ENCODE measurements at places on chromosomes 7 and 10. TPM values are rescaled to one million over a fixed set of nuclear protein-coding genes. Genes with fewer than 3 reads are reported as not detected.

The CPED1 gene
- polyA plus RNA-seq, result not detected

The LRCH4 gene
- polyA plus RNA-seq, result 25.1 TPM

The TSPAN33 gene
- 2.5 TPM for polyA plus RNA-seq

The SH2D4B gene
- 1.6 TPM for polyA plus RNA-seq

The EN2 gene
- not detected for polyA plus RNA-seq

All from neural cell (in vitro differentiated cells).